ENCODE measurements at places on chromosomes 7 and 10.

- no peak for DNase-seq
Measured at GRCh38 chr7:33185786-33186185, 56.4 kb downstream of the BBS9 start.

DNA sequence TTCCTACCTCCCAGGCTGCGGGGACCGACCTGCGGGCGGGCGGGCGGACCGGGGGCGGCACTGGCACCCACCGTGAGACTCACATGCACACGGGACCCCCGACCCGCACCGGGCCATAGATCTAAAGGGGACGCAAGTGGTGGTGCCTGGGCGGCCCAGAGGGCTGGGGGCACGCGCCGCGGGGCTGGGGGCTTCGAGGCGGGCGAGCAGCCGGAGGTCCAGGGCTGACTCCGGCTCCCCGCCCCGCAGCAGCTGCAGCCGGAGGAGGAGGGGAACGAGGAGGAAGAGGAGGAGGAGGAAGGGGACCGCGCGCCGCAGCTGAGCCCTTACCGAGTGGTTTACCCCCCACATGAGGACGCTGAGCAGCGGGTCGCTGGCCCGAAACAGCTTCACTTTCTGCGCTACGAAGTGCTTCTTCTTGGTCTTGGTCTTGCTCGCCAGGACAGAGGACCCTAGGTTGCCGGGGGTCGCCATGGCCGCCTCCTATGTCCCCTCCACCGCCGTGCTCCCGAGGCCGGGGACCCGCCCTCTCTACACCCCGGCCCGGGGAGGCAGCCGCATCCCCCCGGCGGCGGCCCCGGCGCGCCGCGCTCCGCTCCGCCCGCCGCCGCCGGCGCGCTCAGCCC is 412 bp downstream of the PIP4K2A start:
- DNase-seq: peak; percentile 39

GRCh38 chr7:45920502-45921380 is at the start of gene IGFBP3:
IGFBP3 (minus strand) TSS chr7:45921272; CDS start chr7:45921140, 132 bp downstream.
- DNase-seq: peak; percentile 2

DNA sequence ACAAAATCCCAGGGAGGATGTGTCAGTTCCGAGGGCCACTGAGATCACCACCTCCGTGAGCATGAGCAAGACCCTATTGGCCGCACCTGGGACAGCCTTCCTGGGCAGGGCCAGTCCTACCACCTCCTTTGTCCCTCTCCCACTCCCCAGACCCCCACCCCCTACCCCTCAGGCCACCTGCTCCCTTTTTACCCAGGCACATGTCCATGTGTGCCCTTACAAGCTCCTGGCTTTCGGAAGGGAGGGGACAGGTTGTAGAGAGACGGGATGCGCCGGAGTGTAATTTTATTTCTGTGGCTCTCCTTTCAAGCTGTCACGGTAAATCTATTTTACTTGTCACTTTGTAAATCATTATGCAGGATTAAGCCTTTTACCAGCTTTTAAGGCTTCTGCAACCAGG is 20.9 kb downstream of the ZMIZ1 start:
- no peak for DNase-seq

GRCh38 chr10:124308811-124309210 is 109.9 kb downstream of the OAT start:
- no peak for DNase-seq

DNA sequence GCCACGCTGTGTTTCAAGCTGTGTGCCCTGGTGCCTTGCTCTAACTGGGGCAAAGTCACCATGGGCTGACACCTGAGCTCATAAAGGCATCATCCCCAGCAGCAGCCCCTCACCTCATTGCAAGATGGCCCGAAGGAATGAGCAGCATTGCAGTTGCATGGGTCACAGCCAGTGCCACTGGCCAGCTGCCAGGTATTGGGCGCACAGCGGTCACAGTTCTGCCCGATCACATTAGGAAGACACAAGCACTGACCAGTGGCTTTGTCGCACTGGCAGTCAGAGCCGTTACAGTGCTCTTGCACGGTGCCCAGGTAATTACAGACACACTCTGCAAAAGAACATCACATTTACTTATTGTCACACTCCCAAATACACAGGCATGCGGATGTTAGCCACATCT is 51.1 kb downstream of the LAMB1 start:
- no peak for DNase-seq

DNA sequence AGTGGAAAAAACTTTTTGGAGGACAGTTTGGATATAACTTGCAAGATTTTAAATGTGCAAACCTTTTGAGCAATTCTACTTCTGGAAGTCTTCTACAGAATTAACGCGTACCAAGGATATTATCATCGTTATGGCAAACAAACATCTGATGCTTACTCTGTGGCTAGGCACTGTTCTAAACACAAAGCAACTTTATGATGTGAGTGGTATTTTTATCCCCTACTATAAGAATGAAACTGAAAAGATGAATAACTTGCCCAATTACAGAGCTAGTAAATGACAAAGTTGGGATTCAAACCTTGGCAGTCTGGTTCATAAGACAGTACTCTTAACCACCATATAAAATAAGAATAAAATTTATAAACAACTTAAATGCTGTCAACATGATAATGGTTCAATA is 15.8 kb downstream of the ASZ1 start:
- DNase-seq: no peak

- DNase-seq: no peak
Measured at GRCh38 chr10:85784792-85785191, 581.8 kb downstream of the GRID1 start.

GRCh38 chr7:92749832-92750446 is 86.4 kb downstream of the CDK6 start:
- DNase-seq: no peak

DNA sequence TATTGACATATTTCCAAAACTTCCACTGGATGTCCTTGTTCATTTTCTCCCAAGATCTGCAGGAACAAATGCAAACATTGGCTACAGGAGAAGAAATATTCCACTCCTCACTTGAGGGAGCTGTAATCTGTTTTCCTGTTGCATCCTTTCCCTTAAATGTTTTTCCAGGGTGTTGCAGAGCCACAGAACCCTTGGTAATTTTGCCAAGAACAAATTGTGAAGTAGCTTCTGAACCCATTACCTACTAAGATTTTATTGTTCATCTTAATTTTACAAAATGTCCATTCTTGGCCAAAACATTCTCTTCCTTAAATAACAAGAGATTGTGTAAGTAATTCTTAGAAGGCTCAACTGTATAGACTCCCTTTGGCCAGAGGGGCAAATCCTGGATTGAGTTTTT is 177.0 kb downstream of the GNAT3 start:
- no peak for DNase-seq

DNA sequence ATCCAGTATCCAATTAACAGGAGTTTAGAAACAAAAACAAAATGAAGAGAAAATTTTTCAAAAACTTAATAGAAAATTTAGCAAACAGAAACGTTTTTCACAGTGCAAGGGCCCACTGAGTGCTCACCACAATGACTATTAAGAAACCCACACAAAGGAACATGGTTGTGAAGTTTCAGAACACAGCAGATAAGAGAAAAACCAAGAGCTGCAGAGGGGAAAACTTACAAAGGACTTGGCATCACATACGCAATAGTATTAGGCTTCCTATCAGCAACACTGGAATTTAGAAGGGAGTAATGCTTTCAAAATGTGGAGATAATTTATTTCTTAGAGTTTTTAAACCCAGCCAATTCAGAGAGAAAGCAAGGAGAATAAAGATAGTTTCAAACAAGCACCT is 1.7 kb upstream of the C7orf25 start:
- no peak for DNase-seq

DNA sequence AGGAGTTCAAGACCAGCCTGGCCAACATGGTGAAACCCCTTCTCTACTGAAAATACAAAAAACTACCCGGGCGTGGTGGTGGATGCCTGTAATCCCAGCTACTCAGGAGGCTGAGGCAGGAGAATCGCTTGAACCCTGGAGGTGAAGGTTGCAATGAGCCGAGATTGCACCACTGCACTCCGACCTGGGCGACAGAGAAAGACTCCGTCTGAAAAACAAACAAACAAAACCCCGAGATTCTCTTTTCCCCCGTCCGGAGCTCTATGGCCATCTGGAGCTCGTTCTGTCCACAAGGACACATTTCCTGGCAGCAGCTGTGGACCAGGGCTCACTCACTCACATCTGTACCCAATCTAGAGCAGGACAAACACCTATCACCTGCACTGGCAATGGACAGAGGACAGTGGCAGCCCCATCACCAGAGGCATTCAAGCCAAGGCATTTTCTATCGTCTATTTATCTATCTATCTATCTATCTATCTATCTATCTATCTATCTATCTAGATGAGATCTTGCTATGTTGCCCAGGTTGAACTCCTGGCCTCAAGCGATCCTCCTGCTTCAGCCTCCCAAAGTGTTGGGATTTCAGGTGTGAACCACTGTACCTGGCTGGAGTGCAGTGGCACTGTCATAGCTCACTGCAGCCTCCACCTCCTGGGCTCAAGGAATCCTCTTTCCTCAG is 167.1 kb upstream of the TNRC18 start:
- no peak for DNase-seq

- no peak for DNase-seq
Measured at GRCh38 chr10:123093489-123093888, 42.3 kb upstream of the HMX3 start.

GRCh38 chr7:74020390-74020789 is 7.6 kb upstream of the ELN start:
- no peak for DNase-seq

Measured in activated naive CD4-positive, alpha-beta T cell (primary cell).